Effector memory CD8-positive, alpha-beta T cell (primary cell): ENCODE measurements at places on chromosomes 1 and 21.

DNA sequence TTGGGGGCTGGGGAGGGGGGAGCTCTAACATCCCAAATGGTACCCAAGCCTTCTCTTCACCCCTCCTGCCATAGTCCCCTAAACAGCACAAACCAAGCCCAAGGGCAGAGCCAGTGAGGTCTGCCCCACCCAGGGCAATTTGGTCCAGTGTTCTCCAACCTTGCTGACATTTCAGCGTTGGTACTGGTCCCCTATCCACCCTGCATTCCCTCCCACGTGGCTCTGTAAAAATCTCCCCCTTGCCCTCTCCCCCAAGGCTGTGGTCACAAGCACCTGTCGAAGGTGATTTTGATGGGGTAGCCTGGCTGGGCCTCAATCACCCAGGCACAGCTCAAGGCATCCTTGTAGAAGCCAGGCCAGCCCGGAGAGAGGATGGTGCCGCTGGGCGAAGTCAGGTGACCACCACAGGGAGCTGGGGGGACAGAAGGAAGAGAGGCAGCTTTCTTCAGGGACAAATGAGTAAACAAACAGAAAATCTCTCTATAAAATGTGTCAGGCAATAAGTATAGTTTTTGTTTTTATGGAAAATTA, 137.5 kb upstream of the HMGB4 start:
- no peak for DNase-seq

DNA sequence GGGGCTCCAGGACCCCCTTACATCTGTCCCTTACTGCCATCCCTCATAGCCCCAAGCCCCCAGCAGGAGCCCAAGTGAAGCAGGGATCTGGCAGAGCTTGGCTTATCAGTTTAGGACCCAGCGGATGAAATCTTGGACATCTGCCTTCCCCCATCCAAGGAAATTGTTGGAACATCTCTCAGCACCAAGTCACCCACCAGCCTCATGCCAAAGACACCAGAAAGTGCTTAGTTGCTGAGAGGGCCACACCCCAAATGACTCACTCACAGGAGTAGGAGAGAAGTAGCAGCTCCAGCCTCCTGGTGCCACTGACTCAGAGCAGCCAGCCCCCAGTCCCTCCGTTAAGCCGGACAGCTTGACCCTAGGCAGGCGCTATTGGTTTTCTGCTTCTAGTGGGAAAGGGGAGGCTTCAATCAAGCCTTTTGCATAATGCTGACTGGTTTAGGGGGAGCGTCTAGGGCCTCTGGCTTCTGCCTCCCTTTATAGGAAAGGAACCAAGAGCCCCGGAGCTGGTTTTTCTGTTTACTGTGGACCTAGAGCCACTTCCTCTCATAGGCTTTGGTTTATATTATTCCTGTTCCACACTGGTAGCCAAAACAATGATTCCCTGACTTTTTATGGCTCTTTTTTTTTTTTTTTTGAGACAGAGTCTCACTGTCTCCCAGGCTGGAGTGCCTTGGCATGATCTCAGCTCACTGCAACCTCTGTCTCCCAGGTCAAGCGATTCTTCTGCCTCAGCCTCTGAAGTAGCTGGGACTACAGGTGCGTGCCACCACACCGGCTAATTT, 114.2 kb upstream of the IPO9 start:
- no peak for DNase-seq

- DNase-seq = no peak
Observed at GRCh38 chr1:4416189-4416588, 238.2 kb upstream of the AJAP1 start.

DNA sequence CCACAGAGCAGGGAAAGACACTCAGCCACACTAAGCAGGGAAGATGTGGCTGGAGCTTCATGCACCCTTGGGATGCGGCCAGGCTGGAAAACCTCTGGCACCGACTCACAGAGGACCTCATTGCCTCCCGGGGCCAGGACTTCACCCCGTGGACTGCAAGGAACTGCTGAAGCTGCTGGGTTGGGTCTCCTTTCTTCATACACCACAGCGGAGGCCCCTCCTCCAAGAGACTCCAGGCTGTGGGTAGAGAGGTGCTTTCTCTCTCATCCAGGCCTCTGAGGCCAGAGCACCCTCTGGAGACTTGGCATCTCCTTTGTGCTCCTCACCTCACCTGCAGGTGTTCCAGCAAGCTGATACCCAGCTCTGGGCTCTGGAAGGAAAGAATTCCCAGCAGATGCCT, 76.0 kb upstream of the EDN2 start:
- DNase-seq = no peak

GRCh38 chr1:224192082-224192788, 9.2 kb downstream of the DEGS1 start:
- no peak for DNase-seq

GRCh38 chr1:67429528-67430357, 459 bp downstream of the SERBP1 start:
- peak; percentile 12 for DNase-seq

DNA sequence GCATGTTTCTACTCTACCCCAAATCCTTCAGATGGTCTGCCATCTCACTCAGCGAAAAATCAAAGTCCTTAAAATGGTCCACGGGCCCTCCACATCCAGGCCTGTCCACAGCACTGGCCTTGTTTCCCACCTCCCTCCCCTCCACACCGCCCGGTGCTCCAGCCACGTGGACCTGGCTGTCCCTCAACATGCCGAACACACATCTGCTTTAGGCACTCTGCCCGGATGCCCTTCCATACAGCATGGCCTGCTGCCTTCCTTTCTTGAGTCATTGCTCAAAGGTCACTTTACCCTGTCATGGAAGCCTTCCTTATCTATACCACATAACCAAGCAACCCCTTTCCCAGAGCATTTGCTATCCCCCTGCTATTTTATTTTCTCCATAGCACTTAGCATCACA, 143.0 kb downstream of the DNM3 start:
- DNase-seq = no peak
